Kidney (tissue), 22 donors: ENCODE measurements at places on chromosomes 7 and 10. TPM values are rescaled to one million over a fixed set of nuclear protein-coding genes. Genes with fewer than 3 reads are reported as not detected.

Gene NUTM2A
- total RNA-seq = 1.5 TPM

DNA sequence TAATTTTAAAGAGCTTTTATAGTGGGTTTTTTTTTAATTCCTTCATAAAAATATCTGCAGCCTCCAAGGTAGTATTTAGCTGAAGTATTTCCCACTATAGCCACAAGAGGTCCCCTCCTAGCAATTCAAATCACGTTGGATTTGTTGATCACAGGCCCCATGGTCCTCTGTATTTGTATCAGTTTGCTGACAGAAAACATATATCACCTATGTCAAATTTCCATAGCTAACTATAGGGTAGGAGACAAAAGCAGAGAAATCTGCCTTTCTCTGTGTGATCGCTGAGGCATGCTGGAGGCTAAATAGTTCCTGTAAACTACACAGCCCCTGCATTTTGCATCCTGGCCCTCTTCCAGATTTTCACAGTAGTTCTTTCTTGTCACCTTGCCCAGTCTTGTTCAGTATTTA is 1.7 kb upstream of the CTNNA3 start:
- no peak for DNase-seq

GRCh38 chr7:16171928-16172327 is 249.4 kb downstream of the CRPPA start:
- no peak for DNase-seq

- no peak for DNase-seq
Observed at GRCh38 chr7:81883801-81884393, 114.0 kb upstream of the HGF start.

- no peak for DNase-seq
Observed at GRCh38 chr10:77461636-77462296, 175.8 kb downstream of the KCNMA1 start.

GRCh38 chr10:132113206-132113605 is 47.5 kb downstream of the JAKMIP3 start:
- no peak for DNase-seq

GRCh38 chr7:2261611-2262010 is 19.6 kb downstream of the NUDT1 start:
- no peak for DNase-seq

DNA sequence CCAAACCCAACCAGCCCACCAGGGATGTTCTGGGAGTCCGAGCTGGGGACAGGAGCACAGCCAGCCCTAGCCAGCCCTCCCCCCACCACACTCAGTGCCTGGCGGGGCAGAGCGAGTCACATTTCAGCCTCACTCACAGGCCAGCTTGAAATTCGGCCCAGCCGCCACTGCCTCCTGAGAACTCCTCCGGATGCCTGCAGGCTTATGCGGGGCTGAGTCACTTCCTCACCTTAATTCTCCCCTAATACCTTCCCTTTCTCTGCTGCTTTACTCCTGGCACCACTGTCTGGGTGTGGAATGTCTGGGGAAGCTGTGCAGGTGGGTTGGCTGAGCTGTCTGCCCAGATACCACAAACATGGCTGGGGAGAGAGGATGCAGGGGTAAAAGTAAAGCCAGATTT is 22.6 kb upstream of the DLG5 start:
- DNase-seq = peak; percentile 54

Gene MMRN2
- total RNA-seq = 65.9 TPM

Gene SLC35G1
- 3.1 TPM for total RNA-seq

GRCh38 chr10:78974617-78975317 is 94.0 kb upstream of the ZMIZ1 start:
- peak; percentile 86 for DNase-seq

DNA sequence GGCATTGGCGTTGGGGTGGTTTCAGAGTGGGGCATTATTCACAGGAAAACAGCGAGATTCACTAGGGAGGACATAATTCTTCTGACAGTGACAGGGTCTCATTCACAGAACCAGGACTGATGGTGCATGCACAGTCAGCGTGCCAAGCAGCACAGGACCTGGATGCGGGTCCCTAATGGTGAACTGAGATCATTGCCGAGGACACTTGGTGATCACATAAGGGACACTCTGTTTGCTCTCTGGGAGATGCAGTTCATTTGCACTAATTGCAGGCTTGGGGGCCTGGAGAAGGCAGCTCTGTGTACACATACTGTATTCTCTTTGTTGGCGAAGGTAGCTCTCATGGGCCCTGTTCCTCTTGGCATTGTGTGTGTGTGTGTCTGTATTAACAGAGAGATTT is 716.1 kb downstream of the PHTF2 start:
- DNase-seq = no peak

- DNase-seq = no peak
Observed at GRCh38 chr10:69656742-69657269, 26.8 kb downstream of the FAM241B start.

- DNase-seq = peak; percentile 83
Observed at GRCh38 chr7:134891696-134892678, 94.3 kb upstream of the AGBL3 start.

- DNase-seq = no peak
Observed at GRCh38 chr7:155166108-155166507, 96.0 kb downstream of the HTR5A start.

DNA sequence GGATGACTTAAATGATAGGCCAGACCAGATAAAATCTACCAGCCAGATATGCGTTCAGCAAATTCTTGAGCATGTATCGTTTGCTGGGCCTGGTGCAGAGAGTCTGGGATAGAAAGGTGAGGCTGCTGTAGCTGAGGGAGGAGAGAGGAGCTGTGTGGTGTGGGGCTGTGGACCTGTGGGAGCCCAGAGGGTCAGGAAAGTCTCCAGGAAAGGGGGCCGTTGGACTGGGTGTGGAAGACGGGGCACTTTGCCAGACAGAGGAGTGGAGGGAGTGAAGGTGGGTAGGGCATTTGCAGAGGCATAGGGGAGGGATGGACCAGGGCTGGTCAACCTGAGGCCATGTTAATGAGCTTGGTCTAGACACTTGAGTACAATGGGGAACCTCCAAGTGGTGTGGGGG is 124.7 kb upstream of the UNC5B start:
- no peak for DNase-seq

DNA sequence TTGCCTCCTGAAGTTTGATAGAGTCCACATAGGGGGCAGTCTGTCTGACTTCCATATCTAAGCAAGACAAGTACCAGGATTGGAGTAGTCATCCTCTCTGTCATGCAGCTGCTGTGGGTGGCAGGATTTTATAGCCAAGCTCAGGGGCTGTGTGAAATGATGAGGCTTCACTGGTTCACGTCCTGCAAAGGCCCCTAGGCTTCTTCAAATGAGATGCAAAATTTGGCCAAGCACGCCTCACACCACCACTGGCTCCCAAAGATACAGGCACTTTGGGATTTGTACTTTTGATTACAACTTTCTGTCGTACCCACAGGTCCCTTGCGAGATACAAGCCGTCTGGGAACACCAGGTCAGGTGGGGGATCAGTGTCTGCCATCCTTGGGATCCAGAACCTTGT is 67.1 kb downstream of the WDFY4 start:
- DNase-seq = no peak

- DNase-seq = no peak
Observed at GRCh38 chr10:124043310-124044142, 49.9 kb downstream of the CHST15 start.

DNA sequence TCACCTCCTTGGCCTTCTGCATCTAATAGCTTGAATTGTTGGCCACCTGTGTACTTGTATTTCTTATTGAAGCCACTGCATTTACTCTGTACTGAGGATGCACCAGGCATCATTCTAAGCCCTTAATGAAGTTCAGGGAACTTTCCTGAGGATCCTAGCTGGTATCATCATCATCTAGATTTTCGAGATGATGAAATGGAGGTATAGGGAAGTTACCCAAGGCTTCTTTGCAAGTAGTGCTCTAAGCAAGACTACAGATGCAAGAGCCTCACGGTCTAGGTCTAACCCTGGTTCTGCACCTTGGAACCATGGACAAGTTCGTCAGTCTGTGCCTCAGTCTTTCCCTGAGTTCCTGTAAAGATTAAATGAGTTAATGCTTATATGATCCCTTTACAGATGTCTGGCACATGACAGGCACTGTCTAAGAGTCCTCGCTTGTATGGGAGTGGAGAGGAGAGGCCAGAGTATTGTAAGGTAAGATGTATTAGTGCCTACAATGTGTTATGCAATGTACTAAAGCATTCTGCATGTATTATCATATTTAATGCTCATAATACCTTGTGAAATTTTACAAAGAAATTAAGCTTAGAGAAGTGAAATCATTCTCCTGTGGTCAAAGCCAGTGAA is 145.1 kb downstream of the KCNMA1 start:
- DNase-seq = no peak

DNA sequence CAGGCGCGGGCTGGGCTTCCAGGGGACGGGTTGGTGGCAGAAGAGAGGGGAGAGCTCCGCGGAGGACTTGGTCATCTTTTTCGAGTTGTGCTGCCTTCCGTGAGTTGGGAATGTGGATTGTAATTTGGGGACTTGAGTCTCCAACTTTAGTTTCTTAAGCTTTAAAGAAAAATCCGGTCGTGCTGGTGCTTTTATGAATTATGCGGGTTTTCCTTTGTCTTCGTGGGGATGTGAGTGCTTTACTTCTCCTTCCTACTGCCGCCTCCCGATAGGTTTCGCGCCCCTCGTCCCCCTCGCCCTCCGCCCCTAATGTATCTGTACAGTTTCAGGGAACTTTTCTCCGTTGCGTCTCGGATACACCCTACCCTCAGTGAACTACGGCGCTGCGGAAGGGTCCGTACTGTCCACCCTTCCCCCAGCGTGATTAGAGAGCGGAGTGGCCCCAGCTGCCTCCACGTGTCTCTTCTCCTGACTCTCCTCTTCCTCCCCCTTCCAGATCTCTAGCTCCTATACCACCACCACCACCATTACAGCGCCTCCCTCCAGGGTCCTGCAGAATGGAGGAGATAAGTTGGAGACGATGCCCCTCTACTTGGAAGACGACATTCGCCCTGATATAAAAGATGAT is 649 bp downstream of the SCD start:
- DNase-seq = peak; percentile 25

DNA sequence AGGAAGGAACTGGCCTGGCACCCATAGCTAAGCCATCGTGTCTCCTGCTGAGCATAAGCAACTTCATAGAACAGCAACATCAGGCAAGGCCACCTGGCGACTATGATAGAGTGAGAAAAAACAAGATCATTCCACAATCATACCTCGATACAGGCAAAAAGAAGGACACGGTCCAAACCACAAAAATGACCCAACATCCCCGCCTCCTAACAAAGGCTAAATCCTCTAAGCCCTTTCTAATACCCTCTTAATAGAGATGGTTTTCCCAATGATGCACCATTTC is 40.2 kb upstream of the SVOPL start:
- DNase-seq = no peak
